ENCODE measurements at places on chromosomes 13 and 19.

GRCh38 chr19:14142262-14143190 is 6.1 kb upstream of the ASF1B start:
- no peak for ATAC-seq

GRCh38 chr19:7778081-7778480 is 15.0 kb downstream of the CLEC4M start:
- ATAC-seq, result no peak

DNA sequence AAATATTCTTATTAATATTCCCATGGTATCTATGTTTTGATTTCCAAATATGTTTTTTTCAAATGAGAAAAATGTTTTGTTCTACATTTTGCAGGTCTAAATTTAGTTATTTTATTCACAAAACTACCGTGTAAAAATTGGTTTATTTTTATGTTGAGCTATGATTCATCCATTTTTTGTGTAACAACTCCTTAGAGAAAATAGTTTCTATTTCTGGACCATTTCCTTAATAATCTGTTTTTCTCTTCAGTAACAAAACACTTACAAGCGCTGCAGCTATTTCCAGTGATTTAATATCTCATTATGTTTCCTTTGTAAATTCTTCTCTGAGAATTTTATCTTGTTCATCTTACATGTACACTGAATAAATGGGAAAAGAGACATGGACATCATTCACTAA is 550.7 kb upstream of the SLITRK5 start:
- no peak for ATAC-seq

- ATAC-seq, result no peak
These were observed 2.6 kb downstream of the SPRYD7 start for GRCh38 chr13:49933511-49933910.

- no peak for ATAC-seq
These were observed 25.3 kb upstream of the RNASEH2B start for GRCh38 chr13:50884265-50884664.

DNA sequence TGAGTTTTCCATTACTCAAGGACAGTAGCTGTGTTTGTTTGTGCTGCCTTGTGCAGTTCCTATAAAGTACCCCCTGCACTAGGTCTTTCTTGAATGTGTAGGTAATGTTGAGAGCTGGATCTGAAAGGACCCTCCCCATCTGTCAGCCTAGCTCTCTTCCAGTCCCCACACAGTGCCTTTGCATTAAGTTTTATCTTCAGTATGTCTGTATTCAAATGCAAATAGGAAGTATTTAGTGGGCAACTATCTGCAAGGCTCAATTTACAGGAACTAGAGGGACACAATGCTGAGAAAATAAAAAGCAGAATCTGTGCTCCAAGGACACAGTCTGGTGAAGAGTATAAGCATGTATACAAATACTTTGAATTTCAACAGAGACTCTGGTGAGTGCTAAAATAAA is 558.5 kb downstream of the RFC3 start:
- peak; percentile 18 for ATAC-seq

DNA sequence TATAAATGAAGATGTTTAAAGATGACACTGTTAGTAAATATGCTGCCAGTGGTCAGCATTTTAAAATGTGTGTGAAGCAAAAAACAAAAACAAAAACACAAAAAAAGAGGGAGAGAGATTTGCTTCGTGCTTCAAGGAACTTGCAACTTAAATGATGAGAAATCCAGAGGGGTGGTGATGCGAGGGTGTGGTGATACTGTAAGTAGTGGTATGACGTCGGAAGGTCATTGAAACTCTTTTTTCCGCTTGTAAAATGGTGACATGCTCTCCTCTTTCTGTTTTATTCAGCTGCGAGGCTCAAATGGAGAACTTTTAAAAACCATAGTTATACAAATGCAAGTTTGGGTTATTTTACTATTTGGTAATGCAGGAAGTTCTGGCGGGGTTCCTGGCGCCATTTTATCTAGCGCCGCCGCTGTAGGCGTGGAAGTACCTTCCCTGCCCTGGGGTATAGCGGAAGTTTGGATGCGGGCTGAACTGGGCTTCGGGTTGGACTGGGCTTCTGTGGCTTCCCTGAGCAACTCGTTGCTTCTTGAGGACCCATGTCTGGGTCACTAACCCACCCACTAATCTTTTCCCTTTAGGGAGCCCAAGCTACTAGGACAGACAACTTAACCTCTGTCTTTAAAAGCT is 34.8 kb downstream of the DGKH start:
- ATAC-seq, result no peak

DNA sequence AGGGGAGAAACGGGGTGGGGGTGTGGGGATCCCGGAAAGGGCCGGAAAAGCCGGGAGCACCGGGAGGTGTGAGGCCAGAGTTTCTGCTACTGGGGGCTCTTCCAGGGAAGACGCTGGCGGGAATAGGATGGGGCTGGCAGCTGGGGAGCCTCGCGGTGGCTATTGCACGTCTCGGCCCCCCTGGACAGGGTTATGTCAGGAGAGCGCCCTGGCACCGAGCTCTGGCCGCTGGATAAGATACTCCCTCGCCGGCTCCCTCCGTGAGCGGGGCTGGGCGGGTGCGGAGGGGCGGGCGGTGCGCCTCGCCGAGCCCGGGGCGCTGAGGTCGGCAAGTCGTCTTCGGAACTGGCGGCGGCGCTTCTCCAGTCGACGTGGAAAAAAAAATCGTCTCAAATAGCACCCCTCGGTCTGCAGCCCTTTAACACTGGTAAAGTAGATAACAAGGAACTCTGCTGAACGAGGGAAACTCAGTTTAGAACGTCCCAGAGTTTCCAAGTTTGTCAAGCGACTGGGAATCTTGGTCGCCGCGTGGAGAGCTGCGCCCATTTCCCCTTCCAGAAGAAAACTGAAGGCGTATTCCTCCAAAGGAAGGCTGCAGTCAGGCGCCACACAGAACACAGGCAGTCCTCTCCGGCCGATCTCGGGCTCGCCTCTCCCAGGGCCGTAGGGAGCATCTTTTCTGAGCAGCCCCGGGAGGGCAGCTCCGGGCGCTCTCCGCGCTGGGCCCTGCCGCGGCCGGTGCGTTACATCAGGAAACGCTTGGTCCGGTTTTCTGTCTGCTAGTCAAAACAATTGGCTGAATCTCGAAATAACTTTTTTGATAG is 115.1 kb downstream of the KCNRG start:
- ATAC-seq, result peak; percentile 42

GRCh38 chr13:60931858-60932546 is 483.6 kb downstream of the PCDH20 start:
- no peak for ATAC-seq

DNA sequence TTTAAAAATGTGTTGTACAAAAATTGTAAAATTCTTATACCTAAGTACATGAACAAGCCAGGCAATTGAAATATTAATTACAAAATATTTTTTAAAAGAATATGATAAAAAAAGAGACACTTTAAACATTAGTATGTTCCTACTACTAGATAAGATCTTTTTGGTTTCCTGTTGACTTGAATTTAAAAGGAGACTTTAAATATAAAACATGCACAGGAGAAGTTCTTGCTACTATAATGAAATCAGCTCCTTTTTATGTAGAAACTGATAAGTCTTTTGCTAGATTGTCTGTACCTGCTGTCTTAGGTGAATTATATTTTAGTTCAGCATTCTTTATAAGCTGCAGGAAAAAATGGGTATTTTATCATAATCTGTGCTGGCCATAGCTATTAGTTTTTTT is 140.2 kb downstream of the TNFSF13B start:
- ATAC-seq, result no peak

DNA sequence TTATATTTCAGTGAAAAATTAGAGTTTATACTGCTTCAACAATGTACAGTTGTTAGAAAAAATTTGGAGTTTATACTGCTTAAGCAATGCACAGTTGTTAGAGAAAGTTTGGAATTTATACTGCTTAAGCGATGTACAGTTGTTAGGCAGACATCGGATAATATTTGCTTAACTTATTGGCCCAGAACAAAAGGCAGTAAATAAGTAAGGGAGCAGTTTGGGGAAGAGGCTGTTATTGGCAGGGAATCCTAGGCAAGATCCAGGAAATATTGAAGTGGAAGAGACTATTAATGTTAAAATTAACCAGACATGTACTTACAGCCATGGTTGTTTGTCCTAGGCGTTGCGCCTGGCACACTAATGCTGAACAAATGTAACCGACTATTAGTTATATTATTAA is 166.9 kb downstream of the GPC5 start:
- no peak for ATAC-seq

GRCh38 chr19:44820648-44821609 is 12.0 kb downstream of the BCAM start:
- peak; percentile 41 for ATAC-seq

DNA sequence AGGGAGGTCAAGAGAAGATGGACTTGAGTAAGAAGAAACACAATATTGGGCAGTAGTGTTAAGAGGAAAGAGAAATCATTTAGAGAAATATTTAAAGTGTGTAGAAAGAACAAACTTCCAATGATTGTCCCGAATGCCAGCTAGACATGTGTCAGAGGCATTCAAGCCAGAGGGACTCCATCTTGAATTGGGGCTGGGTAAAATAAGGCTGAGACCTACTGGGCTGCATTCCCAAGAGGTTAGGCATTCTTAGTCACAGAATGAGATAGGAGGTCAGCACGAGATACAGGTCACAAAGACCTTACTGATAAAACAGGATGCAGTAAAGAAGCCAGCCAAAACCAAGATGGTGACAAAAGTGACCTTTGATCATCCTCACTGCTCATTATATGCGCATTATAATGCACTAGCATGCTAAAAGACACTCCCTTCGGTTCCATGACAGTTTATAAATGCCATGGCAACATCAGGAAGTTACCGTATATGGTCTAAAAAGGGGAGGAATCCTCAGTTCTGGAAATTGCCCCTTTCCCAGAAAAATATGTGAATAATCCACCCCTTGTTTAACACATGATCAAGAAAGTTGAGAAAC is 127.0 kb upstream of the IPO5 start:
- no peak for ATAC-seq

GRCh38 chr19:13920940-13921747 is 15.1 kb downstream of the CC2D1A start:
- peak; percentile 83 for ATAC-seq

DNA sequence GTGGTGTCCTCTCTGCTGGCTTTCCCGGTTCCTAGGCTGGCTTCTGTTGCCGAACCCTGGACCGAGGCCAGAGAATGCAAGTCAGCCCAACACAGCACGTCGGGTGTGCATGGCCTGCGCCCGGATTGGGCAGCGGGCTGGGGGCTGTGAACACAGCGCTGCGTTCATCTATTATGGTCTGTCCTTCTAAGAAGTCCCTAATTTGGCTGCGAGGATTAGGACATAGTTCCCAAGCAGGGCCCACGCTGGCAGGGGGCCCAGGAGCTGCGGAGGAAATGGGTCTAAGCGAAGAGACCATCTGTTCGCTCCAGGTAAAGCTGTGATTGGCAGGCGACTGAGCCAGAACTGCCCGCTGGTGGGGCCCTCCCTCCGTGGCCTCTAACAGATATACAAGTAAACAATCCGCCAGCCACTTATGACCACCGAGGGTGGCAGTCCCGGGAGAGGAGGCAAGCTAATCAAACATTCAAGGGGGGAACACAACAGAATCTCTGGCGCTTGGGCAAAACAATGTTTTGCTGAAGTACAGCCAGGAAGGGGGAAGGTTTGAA is 6.0 kb downstream of the SYCE2 start:
- ATAC-seq, result no peak

DNA sequence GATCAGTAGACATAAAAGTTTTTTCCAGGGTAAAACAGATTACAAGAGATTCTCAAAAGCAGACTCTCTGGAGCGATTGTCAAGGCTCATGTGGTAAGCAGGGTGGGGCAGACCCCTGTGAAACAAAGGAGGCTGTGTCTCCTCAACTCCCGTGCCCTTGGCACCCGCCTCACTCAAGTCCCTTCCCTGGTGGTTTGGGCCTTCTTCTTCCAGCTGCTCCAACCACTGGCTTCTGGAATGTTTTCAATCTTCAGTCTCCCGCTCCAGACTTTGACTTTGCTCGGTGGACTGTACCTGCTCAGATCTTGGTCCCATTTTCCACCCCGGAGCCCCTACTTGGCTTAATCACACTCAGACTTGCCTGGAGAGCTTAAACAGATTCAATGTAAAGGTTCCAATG is 74.8 kb upstream of the STK24 start:
- ATAC-seq, result no peak

DNA sequence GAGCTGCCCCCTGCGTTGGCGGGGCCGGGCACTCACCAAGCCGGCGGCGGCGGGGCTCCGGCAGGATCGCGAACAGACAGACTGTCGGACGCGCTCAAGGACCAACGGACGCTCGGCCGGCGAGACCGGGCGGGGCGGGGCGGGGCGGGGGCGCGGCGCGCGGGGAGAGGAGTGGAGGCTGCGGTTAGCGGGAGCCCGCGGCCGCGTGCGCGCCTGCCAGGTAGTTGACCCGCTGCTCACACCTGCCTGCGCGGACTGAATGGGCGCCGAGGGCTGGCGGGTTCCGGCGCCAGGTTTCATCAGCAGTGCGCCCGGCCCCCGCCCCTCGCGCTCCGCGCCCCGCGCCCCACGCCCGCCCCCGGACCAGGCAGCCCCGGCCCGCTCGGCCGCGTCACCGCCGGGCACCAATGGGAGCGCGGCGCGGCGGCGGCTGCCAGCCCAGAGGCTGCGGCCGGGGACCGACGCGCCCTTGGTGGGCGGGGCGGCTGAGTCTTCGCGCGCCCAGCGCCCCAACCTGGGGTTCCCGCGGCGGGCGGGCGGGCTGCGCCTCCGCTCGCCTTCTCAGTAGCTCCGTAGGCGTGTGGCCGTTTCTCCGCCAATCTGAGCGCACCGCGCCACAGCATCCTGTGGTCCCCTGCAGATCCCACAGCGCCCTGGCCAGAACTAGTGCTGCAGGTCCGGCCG is at the start of gene SLC7A1:
SLC7A1 (minus strand) TSS at position 309 of the 684 bp plus-strand sequence. CDS start 59,500 bp downstream, outside the sequence.
- peak; percentile 94 for ATAC-seq

DNA sequence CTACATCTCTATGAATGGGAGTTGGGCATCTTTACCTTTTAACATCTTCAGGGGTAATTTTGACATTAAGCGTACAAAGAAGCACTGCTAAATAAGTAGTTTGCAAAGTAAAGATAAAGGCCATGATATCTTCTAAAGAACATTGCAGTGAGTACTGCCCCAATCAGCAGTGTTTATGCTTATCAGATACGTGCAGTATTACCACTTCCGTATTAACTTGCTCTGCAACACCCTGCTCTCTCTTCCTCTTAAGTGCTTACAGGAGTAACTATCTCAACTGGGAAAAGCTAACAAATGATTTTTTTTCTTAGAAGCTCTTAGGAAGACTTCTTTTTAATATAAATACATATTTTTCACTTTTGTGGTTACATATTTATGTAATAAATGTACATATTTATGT is 793.7 kb upstream of the SLC10A2 start:
- no peak for ATAC-seq

- ATAC-seq, result no peak
These were observed 27.6 kb downstream of the DHX34 start for GRCh38 chr19:47376589-47377144.

DNA sequence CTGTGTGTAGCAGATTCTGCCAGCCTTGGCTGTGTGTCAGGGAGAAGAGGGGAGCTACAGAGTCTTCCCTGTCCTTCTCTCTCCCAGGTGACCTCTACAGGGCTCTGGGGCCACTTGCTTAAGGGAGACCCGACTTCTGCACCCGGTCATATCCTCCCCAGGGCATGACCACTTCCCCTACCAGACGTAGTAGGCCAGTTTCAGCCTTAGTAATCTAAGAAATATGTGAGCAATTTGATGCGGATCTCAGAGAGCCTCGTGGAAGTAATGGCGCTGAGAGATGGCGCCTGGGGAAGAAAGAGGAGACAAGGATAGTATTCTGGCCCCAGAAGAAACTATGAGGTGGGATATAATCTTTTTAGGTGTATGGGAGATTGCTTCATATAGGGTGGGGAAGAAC is 41.9 kb downstream of the NFIX start:
- peak; percentile 69 for ATAC-seq
